A673 (cell line): ENCODE measurements at places on chromosomes 5 and 9. TPM values are rescaled to one million over a fixed set of nuclear protein-coding genes. Genes with fewer than 3 reads are reported as not detected.
A peak's percentile ranks its signal among the peaks of the same experiment; 100 is the strongest.

Gene GALNT12
- 0.54 and 1.0 TPM in 2 replicates for total RNA-seq

- DNase-seq: peak; percentile 26
Observed at GRCh38 chr5:124747791-124748686, 1.6 kb upstream of the ZNF608 start.

- DNase-seq: no peak
Observed at GRCh38 chr5:149288436-149288835, 16.8 kb downstream of the AFAP1L1 start.

Gene ACOT12
- not detected in 2 replicates for total RNA-seq

- DNase-seq: no peak
Observed at GRCh38 chr5:136101884-136102283, 30.8 kb upstream of the SMAD5 start.

Gene MEGF9
- 11.5 and 12.2 TPM in 2 replicates for total RNA-seq

DNA sequence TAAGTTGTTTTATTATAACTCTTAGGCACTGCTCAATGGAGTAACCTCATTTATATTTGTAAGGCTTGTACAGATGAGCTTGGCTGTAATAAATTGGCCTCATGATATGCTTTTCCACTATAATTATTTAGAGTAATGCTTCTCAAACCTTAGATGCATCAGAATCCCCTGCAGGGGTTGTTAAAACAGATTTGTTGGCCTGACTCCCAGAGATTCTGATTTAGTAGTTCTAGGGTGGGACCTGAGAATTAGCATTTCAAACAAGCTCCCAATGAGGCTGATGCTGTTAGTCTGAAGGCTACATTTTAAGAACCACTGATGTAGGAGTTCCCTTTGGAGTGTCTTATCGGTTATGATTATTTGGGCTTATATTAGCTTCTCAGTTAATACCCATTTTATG lies 38.2 kb upstream of the ARSB start:
- DNase-seq: no peak

DNA sequence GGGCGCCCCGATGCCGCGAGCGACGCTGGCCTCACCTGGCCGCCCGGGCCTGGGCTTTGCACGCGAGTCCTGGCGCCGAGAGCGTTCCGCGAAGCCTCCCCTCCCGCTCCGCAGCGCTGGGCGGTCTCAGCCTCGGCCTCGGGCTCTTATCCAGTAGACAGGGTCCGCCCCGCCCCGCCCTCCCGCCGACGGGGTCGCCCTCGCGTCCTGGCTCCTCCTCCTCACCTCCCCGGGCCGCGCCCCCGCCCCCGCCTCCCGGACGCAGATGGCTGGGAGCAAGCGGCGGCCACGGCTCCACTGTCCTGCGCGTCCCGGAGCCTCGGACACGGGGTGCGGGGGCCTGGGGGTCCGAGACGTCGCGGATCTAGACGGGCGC lies at the start of gene SLC6A3:
TSS of gene SLC6A3 (minus strand) at position 128 of the 376 bp plus-strand sequence. CDS start 2,243 bp downstream, outside the sequence.
- peak; percentile 14 for DNase-seq

GRCh38 chr9:10843151-10843550 lies 230.3 kb upstream of the PTPRD start:
- peak; percentile 63 for DNase-seq
